Stimulated activated CD4-positive, alpha-beta T cell treated with anti-CD3 and anti-CD28 coated beads, Interleukin-12 subunit alpha, Interleukin-12 subunit beta, amount 100 ng/mL, for 4 hours (primary cell): ENCODE measurements at places on chromosomes 1 and 21.

DNA sequence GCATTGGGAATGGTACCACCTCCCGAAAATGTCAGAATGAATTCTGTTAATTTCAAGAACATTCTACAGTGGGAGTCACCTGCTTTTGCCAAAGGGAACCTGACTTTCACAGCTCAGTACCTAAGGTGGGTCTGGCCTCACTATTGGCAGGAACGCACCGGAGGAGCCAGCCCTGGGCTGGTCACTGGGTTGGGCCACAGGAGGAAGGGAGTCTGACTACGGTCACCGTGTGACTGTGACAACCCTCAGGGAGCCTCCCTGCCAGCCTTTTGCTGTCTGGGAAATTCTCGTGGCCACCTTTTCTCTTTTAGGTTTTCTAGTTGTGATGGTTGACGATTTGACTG, 2.2 kb downstream of the IL10RB start:
- no peak for DNase-seq

DNA sequence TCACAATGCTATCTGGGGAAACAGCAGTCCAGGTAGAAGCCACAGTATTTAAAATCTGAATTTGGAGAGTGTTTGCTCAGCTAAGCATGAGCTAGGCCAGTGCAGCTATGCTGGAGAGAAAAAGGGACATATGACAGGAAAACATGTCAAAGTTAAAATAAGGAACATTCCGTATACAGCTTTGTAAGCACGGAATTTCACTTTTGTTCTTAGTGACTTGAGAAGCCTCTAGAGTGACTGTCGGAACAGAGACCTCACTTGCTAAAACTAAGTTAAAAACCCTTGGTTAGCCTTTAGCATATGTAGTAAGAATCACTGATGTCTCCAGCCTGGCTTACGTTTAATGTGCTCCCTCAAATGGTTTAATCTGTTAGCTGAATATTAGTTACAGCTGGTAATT, 661.7 kb downstream of the KCNT2 start:
- DNase-seq, result no peak

DNA sequence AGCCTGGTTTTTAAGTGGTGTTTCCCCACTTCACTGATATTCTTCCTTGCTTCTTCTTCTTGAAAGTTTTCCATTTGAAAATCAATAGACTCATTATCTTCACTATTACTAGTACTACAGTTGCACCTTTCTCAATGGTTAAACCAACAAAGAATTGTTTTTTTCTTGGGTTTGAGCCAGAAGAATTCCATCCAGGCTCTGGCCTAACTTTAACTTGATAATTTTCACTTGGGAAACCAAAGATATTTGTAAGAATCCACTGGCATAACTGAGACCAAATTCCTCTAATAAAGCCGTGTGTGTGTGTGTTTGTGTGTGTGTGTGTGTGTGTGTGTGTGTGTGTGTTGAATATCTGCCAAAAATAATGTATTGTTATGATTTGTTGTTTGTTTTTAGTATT, 103.2 kb downstream of the SGIP1 start:
- DNase-seq, result no peak

GRCh38 chr1:184061396-184062003, 10.0 kb downstream of the TSEN15 start:
- DNase-seq, result no peak

DNA sequence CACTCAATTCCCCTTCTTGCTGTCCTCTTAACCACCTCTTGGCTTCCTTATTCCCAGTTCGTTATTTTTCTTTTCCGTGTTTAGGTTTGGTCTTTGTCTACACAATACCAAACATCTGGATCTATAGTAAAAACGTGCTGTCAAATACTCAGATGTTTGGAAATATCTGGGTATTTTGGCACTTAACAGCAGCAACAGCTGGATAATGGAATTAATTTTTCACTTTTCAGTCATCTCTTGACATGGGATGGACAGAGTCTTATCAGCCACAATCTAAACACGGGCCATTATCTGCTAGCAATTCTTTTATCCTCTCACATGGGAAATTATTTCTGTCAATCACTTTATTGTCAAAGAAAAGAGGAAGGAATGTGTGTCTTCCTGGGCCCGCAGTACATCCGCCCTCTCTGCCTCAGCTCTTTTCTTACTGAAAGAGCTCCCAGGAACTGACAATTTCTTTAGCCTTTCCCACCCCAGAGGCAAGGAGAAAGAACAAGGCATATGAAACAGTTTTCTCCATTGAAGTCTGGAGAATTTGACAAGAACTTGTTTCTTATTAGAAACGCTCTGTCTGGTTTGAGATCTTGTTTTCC, 13.4 kb downstream of the NHLH2 start:
- DNase-seq, result no peak

DNA sequence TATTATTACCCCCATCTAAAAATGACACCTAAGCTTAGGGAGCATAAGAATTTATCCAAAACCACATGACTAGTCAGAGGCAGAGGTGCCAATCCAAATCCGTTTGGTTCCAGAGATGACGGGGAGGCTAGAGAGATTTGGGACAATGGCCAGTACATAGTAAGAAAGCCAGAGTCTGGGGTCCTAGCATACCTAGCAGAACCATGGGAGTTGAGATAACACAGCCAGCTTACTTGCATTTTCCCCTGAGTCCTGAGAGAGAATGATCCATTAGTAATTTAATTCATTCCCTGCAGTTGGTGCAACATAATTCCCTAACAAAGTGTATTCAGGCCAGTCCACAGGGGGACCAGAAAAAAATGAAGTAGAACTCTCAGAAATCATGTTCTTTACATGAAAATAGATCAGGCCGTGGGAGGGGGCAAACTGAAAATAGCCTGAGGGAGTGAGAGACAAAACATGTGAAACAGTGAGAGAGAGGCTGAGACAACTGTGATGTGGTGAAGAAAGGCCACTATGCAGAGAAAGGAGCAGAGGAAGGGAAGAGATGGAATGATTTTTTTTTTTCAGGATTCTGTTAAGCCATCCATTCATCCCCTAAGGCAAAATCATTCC, 243.3 kb downstream of the BRINP2 start:
- no peak for DNase-seq

GRCh38 chr1:96820671-96821070, 99.1 kb downstream of the PTBP2 start:
- DNase-seq, result no peak

DNA sequence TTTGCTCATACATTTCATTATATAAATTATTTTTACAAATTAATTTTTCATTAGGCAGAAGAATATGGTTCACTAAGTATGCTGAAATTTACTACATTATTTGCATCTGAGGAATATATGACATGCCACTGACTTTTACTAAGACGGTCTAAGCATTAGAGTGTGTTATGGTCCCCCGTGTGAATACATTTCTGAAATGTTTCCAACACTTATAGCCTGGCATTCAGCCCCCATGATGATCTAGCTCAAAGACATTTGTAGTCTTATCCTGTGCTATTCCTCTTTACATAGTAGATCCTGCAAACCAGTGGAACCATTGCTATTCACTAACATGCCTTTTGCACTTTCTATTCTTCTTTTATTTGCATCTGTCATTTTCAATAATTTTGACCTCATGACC, 1878.0 kb downstream of the MRPL39 start:
- DNase-seq, result no peak

DNA sequence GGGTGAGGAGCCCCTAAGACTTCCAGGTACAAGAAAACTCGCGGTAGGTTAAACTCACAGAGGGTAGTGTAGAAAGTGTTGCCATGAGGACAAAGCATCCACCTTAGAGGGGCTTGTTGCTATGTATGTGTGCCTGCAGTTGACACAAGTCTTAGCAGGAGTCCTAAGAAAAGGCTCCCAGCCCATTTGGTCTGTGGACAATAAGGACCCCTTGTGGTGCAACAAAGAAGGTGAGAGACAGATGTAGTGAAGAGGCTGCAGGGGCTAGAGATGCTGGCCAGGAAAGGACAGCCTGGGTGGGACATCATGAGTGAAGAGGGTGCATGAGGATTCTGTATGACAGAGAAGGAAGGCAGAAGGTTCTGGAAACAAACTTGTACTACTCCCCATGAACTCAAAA, 36.3 kb upstream of the IL10 start:
- no peak for DNase-seq

GRCh38 chr1:180309338-180309737, 79.3 kb downstream of the LHX4 start:
- DNase-seq, result no peak

DNA sequence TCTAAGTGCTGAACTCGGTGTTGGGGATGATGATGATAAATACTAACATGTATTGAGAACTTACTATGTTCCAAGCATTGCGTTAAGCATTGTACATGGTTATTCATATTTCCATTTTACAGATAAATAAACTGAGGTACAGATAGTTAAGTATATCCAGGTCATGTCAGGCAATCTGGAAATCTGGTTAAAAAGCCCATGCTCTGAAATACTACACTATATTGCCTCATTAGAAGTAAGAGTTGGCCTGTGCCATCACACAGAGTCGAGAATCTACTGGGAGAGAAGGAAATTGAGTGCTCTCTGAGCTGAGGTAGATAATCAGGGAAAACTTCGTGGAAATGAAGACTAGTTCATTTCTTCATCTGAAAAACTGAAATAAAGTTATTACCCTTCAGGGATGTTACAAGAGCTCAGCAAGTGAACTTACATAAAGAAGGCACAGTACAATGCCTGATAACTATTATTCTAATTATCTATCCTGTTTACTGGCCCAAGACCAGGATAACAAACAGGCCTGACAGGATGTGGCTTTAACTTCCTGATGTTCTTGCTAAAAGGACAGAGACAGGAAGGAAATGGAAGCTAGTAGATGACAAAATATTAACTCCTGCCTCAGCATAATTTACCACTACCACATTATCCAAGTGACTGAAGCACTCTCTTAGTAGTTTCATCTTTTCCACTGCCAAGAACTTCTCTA, 85.6 kb downstream of the EPS15 start:
- no peak for DNase-seq

DNA sequence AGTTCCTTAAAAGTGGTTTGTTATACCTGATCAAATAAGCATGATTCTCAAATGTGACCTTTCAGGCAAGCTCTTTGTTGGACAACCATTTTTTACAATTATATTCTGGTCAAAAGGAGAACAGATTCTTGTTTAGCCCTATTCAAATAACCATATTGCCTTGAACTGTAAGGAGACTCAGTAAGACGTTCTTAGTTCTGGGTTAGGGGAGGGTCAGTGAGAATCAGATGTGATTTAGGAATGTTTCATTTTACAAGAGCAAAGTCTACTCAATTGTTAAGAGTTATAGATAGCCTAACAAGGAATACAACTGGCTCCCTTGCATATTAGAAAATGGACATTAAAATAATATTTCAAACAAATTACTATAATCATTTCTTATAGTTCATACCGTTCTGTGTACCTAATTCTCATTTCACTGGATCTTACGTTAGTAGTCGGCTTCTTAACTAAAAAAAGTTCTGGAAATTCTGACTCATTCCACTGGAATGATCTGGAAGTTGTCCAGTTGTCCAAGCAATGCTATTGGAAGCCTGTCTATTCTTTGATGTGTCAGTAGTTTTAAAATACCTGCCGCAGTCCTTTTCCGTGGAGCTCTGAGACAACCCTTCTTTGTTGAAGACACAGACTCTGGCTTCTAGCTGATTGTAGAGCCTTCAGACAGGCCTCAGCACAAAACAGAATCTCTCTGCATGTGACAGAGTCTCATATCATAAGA, 88.8 kb downstream of the MAST2 start:
- no peak for DNase-seq

DNA sequence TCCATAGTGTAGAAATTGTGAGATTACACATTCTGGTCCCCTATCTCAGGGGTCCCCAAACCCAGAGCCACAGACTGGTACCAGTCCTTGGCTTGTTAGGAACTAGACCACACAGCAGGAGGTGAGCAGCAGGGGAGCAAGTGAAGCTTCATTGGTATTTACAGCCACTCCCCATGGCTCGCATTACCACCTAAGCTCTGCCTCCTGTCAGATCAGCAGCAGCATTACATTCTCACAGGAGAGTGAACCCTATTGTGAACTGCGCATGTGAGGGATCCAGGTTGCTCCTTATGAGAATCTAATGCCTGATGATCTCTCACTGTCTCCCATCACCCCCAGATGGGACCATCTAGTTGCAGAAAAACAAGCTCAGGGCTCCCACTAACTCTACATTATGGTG, 229.7 kb upstream of the IRF2BP2 start:
- DNase-seq, result no peak

GRCh38 chr1:36529769-36530260, 47.1 kb upstream of the CSF3R start:
- DNase-seq, result no peak

DNA sequence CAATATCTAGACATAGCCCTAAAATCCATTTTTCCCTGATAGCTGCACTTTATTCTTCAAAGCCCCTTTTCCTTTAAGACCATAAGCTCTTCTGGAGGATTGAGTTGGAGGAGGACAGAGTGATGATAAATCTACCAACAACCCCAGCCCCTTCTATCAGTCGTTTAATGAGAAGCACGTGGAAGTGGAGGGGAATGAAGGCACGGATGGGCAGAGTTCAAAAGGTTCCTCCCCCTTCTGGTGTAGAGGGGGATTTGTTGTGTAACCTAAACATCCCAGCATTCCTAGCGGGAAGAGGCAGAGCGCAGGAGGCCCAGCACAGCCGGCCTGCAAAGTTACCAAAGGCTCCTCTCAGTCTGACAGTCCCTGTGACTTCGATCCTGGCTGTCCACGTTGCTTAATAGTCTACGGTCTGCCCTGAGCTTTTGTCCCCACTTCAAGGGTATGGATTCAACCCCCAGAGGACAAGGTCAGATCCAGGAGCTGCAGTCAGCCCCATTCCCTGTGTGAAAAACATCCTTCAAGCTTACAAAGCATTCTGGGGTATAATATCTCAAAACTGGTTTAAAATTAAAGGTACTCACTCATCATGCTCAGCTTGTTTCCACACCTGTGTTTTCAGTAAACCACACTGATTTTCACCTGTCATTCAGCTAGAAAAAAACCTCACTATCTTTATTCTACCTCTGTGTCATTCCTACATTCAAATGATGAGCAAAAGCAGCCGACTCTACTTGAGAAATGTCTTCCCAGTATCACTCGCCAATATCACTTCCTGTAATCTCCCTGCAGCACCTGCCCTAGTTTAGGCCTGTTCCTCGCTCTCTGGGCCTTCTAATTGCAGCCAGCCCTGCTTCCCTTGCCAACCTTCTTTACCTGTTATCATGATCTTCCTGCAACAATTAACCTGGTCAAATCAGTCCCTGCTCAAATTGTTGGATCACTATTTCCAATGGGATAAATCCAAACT, 117.9 kb downstream of the PLPP3 start:
- DNase-seq, result no peak
